ENCODE measurements at places on chromosomes 6 and 20.

DNA sequence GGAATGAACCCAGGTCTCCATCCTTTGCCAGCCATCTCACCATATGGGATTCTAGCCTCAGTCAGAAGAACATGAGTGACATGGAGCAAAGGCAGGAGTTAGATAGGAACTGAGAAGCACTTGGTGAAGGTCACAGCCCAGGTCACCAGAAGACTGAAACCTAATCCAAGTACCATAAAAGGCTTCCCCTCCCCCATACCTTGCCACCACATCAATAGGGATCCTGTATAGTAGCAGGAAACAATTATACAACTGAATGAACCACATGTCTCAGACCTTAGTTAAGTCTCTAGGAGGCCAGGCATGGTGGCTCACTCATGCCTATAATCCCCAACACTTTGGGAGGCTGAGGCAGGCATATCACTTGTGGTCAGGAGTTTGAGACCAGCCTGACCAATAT lies 49.6 kb downstream of the KIZ start:
- no peak for DNase-seq

GRCh38 chr6:40187535-40188144 lies 253.4 kb upstream of the MOCS1 start:
- DNase-seq = no peak

- DNase-seq = peak; percentile 23
Measured at GRCh38 chr6:112881828-112882780, 535.0 kb downstream of the RFPL4B start.

DNA sequence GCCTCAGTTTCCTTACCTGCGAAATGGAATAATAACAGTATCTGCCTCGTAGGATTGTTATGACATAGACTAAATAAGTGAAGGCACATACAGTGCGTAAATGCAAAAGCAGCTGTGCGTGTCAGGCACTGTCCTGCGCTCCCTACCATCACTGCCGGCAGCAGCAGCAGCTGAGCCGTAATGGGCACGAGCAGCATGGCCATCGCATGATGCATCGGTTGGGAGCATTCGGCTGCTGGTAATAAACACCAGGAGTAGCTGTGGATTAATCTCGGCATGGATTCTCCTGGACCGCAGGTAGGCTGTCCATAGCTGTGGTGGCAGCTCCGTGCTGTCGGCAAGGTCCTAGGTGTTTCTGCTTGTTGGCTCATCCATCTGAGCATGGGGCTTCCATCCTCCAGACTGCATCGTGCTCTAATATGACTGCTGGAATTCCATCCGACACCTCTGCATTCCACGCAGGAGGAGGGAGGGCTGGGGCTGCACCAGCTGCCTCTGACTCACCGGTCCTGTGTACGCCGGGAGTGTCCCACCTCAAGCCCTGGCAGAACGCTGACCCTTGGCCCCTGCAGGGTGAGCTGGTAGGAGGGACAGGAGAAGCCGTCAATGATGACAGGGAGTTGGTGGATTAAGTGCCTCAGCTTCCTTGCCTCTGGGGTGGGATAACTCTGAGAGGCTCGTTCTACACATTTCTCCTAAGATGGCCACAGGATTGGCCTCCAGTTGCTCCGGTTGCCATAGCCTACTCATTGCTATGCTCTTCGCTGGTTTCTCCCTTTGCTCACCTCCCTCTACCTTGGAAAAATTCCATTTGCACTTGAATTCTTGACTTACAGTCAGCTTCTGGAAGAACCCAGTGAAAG lies 100.9 kb upstream of the PMEPA1 start:
- DNase-seq = no peak

DNA sequence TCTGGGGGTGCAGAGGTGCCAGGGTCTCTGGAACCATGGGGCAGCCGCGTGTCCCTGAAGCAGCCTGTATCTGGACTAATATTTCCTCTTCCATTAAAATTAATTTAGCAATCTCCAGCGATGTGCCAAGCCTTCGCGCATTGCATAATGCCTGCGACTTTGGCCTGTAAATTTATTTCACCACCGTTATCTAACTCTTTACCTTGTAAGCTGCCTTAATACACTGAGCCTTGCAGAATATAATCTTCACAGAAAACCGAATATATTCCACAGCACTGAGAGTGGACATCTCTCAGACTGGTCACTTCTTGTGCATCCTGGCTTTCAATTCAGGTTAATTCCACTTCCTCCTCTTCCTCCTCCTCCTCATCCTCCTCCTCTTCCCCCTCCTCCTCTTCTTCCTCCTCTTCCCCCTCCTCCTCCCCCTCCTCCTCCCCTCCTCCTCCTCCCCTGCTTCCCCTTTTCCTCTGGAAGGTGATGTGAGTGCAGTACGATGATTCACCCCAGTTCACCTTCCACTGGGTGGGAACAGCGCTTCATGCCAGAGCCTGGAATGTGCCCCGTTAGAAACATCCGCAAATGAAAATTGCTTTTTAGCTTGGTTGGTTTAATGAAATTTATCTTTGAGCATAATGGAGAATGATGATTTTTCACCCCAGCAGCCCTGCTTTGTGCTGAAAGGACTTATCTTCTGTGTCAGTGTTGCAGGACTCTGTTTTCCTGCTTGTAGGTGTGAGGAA lies 101.4 kb downstream of the CDH4 start:
- no peak for DNase-seq

DNA sequence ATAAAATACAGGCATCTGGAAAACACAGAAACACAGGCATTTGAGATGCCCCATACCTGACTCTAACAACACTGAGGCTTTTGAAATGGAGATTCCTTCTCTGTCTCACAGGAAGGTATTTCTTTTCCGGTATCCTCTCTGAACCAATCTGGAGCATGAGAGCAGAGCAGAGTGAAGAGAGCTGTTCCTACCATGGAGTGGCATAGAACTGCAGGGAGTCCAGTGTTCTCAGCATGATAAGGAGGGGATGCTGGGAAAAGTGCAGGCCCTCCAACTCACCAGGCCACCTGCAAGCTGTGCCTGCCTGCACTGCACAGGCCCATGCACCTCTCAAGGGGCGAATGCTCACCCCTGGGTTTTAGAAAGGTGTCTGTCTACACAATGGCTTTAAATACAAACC lies 89.2 kb downstream of the FOXA2 start:
- no peak for DNase-seq

DNA sequence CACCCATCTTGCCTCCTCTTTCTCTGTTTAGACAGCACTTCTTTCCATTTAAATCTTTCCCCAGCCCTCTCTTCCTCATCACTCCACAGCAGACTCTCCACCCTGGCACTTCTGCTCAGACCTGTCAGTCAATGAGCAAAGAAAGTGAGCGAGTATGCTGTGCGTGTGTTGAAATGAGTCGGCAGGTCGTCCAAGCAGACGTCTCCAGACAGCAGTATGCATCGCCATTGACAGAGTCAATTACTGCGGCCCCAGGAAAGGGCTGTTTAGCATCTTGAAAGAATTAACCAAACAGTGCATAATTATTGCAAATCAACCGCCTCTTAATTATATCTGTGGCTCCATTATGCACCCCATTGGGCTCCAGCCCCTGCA lies 54.8 kb upstream of the KCNG1 start:
- DNase-seq = no peak

DNA sequence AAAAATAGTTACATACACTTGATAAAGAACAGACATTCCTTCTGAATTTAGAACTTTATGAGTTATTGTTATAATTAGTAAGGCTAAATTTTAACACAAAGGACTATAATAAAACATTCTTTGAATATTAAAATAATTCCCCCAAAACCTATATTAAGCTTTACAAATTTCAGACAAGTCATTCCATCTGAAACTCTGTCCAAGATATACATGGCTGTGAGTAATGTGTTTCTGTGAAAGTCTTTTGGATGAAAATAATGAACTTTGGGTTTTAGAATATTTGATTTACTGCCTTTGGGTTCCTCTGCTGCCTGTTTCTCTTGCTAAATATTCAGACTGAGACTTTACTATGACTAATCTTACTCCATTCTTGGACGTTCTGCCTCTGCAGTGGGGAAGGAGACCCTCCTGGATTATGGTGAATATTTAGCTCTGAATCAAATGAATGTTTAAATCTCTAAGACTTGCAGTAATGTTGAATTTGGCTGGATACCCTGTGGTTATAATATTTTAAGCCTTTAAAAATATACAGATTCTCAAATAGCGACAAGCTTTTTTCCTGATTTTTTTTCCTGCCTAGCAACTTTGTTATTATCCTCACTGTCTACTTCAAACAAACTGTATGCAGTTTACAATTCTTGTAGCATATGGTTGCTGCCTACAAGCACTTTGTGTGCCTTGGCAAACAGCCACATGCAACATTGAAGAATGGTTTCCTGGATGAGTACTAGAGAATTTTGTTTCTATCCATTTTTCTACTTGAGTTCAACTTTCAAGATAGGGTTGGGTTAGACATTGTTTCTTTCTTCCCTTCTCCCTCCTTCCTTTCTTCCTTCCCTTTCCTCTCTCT lies 51.4 kb downstream of the TXLNB start:
- DNase-seq = peak; percentile 39

DNA sequence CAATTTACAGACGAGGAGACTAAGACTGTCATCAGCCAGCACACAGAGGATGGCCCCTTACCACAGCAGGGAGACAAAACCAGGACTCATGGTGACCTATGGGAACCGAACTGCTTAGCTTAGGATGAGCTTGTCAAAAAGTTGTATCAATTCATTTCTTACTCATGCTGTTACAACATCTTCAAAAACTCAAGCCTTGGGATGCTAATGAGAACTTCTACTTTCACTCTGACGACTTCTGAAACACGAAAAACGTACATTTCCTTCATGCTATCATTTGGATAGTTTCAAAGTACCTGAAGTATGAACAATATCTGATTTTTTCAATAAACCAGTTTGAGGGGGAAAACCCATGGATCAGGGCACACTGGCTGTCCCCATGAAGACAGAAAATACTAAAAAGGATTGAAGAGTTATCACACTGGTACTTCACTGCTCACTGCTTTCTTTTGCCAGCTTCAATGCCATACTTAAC lies 31.9 kb downstream of the HIVEP2 start:
- no peak for DNase-seq

Measured in GM04504 (cell line).